ENCODE measurements at places on chromosomes 4 and X.

DNA sequence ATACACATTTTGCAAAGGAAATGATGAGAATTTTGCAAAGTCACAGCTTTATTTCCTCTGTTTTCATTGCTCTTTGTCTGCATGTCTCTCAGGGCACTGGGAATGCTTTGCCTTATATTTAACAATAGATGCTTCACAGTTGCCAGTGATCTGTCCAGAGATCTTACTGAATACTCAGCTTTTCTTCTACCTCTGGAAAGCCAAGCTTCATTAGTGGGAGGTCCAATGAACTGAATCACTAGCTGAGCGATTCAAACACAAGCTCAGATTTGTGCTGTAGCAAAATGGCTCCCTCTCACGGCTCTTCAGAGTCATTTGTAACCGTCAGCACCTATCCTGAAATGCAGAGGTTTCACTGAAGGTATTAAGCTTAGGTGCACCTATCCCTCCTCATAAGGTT, 138.9 kb downstream of the DCLK2 start:
- no peak for DNase-seq

- DNase-seq: no peak
These were observed 11.5 kb downstream of the CRMP1 start for GRCh38 chr4:5881340-5881739.

GRCh38 chr4:126375462-126376054, 1060.8 kb downstream of the FAT4 start:
- DNase-seq: no peak

DNA sequence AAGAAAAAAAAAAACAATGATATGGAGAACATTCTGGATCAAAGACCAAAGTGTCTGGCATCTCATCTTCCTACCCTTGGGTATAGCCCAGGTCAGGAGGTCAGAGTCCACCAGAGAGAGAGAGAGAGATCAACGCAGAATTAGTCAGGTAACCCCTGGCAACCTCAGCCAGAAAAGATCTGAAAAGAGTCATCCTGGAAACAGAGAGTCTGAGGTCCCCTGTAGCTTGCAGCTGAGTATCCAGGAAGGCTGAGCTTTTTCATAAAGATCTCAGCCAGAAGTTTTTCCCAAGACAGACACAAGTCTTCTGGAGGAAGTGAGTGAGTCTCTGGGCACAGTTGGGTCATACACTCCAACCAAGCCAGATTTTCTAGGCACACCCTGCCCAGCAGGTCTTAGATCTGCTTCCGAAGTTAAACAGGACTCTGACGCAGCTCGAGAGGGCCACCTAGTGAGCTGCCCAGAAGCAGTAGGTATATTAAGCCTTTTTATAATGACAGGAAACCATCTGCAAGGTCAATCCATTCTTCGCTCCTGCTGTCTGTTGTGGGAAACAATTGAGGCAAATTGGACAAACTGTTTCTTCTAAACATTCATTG, 35.7 kb downstream of the ACE2 start:
- peak; percentile 46 for DNase-seq

- DNase-seq: no peak
These were observed 15.8 kb upstream of the SRD5A3 start for GRCh38 chr4:55330241-55330640.

DNA sequence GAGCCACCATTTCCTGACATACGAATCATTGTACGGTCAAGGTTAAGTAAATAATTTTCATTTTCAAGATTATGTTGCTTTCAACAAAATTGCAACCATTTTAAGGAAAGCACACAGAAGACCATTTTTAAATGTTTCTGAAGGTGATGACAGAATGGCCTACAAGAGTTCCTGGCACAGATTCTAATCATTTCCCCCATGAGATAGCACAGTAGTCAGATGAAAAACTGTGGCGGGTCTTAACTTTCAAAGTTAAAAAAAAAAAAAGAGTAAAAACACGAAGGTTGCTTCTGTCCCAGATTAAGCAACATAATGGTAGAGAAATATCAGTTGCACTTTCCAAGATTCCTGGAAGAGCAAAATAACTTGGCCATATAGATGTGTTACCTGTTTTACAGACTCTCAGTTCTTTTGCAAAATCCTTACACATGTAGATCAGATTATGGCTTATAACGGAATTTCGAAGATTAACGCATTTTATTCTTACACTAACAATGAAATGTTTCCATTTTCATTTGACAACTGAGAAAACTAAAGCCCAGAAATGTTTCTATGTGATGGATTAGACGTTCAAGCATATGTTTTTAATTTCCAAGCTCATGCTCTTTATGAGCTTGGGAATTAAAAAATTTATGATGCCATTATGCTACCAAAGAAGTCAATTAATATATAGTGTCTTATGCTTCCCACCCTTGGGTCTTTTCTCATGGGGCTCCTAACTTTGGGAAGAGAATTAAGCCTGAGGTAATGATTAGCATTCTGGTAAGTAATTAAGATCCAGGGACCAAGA, 335.1 kb upstream of the CLNK start:
- DNase-seq: no peak

- DNase-seq: no peak
These were observed 19.1 kb upstream of the MAD2L1 start for GRCh38 chr4:120085705-120086104.

- DNase-seq: no peak
These were observed 189.1 kb upstream of the ADGRL3 start for GRCh38 chr4:61011051-61011450.

DNA sequence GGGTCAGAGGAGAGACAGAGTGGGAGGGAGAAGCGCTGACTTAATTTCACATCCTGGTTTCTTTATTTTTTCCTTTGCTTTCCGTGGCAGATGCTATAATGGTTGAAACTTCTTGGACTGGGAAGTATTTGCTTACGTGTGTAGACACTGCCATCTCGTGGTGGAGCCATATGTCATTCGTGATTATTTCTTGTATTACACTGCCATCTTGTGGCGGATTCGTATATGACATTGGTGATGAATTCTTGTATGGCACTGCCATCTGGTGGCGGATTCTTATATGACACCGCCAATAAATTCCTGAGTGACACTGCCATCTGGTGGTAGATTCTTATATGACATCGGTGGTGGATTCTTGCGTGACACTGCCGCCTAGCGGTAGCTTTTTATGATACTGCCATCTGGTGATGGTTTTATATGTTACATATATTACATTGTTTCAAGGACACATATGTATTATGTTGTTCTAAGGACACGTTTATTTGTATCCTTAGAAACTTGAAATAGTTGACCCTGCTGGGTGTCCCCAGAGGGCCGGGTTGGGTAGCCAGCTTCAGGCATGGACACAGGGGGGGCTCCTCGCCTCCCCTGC, 37.3 kb upstream of the CLCN4 start:
- peak; percentile 84 for DNase-seq

- DNase-seq: no peak
These were observed 515.3 kb upstream of the ARX start for GRCh38 chrX:25531096-25531495.

DNA sequence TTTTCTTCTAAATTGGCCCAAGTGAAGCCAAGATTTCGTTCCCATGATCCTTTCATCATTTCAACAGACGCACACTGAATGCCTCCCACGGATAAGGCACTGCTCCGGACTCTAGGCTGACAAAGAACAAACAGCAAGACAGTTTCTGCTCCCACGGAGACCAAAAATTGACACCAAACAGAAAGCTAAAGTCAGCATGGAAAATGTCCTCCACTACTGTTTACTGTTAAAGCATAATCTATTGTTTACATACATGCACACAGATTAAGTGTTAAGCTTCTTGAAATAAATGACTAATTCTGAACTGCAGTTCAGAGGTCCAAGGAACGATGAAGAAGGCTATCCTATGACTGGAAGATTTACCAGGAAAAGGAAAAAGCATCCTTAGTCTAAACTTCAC, 199.6 kb downstream of the AASDH start:
- no peak for DNase-seq

DNA sequence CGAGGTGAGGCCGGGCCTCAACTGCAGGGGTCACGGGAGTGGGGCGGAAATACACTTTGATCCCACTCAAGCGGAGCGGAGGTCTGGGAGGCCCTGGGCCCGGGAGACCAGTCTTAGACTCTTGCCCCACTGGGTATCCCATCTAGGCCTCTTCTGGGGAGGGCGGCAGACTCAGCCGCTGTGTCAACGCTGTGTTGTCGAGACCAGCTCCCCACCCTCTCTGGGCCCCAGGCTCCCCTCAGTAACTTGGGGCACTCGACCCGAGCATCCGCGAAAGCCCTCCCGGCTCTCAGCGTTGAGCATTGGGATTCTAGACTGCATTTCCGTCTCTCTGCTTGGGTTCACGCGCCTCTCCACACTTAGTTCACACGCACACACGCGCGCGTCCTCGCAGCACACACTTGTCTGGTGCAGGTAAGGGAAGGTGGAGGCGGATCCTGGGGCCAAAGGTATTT, 1.7 kb downstream of the NKX3-2 start:
- no peak for DNase-seq

DNA sequence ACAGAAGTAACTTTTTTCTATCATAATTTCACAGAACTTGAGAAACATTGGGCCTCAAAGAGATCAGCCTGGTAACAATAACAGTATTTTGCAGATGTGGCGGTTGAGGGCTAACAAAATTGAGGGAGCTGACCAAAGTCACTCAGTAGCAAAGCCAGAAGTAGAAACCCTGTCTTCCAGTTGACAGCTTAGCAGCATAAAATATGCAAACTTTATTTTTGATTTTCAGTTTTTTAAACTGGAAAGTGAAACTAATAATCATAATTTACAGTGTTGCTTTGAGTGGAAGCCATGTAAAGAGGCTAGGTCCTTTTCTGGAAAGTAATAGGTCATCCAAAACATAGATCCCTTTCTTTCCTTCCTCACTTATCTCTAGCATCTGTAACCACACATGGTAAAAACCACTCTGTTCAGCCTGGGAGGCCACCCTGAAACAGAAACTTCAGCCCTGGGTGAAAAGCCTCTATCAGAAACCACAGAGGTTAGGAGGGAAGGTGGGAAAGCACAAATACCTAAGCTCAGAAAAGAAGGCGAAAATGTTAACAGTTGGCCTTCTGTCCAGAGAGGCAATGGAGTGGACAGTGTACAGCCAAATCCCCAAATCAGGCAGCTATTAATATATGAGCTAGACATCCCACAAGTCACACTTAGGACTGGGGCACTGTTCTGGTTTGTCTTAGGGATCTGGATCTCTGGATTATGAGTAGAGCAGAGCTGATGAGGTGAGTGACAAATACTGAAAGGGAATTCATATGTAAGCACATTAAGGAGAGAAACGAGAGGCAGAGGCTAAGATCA, 61.1 kb upstream of the ARSJ start:
- DNase-seq: peak; percentile 16

DNA sequence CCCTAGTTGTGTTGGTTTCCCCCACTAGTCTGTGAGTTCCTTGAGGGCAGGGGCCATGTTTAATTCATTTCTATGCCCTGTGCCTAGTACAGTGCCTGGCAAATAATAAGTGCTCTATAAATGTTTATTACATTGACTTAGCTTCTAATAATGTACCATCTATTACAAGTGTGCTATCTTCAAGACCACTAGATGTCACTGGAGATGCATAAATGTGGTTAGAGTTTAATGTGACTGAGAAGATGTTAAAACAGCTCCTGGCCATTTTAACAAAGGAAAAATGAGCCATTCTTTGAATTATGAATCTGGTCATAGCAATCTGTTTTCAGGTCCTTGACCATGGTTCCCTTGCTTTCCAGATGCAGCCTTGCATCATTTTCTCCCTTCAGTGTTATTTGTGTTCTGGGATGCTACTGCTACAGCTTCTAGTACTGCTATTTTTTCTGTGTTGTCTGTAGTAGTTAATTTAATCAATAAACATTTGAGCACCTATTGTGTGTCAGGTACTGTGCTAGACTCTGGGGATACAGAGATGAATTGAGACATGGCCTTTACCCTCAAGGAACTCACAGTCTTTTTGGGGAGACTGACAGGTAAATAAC, 43.2 kb downstream of the SLC9A6 start:
- DNase-seq: peak; percentile 43

DNA sequence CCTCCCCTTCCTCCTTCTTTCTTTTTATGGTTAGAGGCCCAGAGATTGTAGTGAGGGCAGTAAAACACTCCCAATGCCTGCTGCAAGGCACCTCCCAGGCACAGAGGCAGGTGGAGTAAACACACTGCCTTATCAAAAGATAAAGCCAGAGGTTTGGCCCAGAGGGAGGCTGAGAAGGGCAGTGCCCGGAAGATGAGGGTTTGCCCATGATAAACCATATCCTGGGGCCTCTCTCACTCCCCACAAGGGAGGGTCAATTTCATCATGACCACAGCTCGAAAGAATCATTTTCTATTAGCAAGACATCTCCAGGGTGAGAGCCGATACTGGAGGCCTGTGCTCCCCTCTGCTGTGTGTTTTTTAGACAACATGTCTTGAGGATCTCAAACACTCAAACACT, 98.5 kb upstream of the FAM9C start:
- no peak for DNase-seq

DNA sequence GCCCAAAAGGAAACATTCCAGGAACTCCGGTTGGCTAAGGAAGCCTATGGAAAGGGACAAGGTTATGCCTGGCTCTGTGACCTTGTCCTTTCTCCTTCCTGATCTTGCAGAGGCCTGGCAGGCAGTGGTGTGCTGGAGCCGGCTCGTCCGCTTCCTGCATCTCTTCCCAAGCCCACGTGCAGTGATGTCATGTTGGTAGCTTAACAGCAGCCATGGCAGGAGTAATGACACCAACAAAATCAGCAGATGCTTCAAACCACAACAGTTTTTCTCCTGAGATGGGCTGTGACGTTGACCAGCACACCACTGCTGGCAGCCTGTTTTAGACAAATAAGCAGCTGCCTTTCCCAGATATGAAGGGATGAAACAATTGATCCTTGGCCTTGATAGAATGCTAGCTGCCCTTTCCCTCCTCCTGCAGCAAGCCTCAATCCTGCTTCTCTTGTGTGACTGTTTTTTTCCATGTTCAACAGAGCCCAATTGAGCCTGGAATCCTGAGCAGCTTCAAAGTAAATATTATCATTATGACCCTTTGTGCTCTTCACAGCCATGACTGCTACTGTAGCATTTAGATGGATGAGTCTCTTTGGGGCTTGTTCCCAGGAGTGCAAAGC, 23.4 kb downstream of the SEPTIN6 start:
- no peak for DNase-seq

DNA sequence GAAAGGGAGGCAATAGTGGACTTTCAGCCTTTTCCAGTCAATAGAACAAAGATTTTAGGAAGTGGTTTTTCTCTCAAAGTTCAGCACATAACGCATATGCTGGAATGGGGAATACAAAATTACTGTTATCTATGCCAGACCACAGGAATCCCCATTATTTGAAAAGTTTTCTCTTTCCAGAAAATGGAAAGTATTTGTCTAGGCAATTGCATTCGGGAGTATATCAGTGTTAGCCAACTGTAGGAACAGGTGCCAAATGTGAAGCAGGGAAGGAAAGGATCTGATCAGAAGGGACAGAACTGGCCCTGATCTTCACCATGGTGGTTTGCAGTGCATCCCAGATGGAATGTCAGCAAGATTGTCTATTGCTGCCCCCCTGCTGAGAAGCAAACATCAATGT, 213.6 kb downstream of the CPE start:
- DNase-seq: no peak
